Activated T-helper 1 cell treated with anti-CD3 and anti-CD28 coated beads, Interleukin-2, amount 50 U/mL, for 16 hours (primary cell): ENCODE measurements at places on chromosomes 13 and 19.

GRCh38 chr13:97318532-97318931 lies 96.4 kb downstream of the MBNL2 start:
- no peak for DNase-seq

DNA sequence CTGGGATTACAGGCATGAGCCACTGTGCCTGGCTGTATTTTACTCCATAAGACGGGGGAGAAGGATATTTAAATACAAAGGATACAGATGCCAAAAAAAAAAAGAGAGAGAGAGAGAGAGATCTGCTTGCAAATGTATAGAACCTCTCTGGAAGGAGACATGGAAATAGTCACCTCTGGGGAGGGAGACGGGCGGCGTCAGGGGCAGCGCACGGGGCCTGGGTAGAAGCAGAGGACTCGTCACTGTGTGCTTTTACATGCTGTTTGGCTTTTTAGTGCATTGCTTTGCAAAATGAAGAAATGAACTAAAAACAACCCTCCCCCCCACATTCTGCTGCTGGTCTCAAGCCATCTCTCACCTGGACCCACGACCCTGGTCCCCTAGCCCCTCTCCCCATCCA lies 4.8 kb upstream of the ZNF653 start:
- DNase-seq = no peak

- DNase-seq = peak; percentile 78
Observed at GRCh38 chr19:15449620-15450527, at the start of gene WIZ. TSS of gene WIZ (minus strand) at chr19:15449956. CDS start at chr19:15448307, 1,649 bp downstream.

DNA sequence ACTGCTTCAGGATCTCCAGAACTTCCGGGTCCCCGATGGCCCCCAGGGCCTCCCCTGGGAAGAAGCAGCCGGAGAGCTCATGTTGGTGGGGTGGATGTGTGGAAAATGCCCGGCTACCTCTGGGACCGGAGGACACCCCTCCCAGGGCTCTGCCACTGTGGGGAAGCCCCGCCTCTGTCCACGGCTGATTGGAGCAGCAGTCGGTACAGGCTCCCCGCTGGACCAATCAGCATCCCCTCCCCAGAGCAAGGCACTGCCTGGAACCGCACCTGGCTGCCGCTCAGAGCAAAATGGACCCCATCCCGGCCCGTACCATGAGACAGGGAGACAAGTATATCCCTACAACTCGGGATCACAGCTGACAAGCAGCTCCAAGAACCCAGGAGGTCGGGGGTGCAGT lies 6.4 kb downstream of the DOHH start:
- DNase-seq = no peak

GRCh38 chr13:54593504-54593903 lies 1564.9 kb downstream of the OLFM4 start:
- no peak for DNase-seq

- DNase-seq = no peak
Observed at GRCh38 chr13:36347531-36348210, 1.5 kb upstream of the SPART start.

DNA sequence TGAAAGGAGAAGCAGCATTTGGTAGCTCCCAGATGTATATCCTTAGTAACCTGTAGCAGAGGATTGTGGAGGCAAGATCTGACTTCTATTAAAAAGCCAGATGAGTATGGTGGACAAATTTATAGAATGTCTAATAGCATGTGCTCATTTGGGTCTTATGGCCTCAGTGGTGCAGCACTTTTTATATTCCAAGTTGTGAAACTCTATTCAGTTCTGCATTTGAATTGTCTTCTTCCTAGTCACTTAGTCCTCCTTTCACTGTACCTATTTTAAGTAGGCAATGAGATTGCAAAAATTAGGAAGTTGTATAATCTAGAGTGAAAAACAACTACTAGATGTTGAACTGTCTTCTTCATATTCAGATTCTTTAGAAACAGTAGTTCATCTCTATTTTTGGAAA lies 412.5 kb upstream of the PCDH9 start:
- no peak for DNase-seq

- no peak for DNase-seq
Observed at GRCh38 chr19:11265785-11266236, 3.5 kb upstream of the DOCK6 start.
